ENCODE measurements at places on chromosomes 7 and 10.

DNA sequence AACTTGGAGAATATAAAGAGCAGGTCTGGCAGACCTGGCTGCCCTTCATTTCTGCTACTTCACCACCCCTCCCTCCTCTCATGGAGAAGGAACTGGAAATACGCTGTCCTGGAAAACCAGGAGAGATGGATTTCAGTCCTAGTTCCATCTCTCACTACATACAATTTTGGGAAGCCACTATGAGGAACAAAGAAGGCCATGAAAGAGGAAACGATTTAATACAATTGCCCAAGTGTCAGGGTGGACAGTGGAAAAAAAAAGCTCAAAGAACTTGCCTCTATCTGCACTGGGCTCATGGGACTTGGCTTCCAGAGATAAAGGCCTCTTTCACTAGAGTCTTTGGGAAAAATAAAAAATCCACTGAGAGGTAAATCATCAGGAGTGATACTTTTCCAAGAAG, 561.7 kb downstream of the KCNMA1 start:
- DNase-seq: no peak

- DNase-seq: no peak
These were observed 5.0 kb upstream of the TACR2 start for GRCh38 chr10:69421611-69422308.

DNA sequence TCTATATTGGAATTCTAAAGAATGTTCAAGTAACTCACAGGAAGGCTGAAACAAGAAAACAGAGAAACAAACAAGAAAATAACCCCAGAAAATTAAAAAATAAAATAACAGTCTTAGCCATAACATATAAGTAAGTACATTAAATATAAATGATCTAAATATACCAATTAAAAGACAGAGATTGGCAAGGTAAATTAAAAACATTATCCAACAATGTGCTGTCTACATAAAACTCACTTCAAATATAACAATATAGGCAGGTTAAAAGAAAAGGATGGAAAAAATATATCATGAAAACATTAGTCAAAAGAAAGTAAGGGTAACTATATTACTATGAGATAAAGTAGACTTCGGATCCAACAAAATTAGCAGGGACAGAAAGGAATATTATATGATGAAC, 98.1 kb upstream of the NANOS1 start:
- DNase-seq: no peak

DNA sequence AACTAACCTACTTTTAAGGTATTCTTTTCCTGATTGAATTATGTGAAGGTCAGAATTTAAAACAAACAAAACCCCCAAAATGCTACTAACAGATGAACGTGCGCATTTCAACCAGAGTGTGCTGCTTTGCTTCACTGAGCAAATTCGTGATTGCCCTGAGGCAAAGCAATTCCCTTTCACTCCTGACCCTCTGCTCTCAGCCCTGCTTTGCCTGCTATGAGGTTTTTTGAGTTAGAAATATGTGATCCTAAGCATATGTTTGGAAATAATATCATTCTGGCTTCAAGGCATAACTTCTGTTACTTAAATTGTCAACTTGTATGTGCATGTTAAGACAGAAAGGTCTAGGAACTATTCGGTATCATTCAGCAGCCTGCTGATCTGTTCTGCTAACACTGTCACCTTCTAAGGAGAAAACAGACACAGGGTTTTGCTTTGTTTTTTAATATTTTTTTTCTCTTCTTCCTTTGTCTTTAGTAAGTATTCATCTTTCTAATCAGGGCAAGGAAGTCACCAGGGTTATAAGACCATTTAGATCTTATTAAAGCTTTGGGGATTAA, 124.2 kb downstream of the GNAT3 start:
- no peak for DNase-seq

DNA sequence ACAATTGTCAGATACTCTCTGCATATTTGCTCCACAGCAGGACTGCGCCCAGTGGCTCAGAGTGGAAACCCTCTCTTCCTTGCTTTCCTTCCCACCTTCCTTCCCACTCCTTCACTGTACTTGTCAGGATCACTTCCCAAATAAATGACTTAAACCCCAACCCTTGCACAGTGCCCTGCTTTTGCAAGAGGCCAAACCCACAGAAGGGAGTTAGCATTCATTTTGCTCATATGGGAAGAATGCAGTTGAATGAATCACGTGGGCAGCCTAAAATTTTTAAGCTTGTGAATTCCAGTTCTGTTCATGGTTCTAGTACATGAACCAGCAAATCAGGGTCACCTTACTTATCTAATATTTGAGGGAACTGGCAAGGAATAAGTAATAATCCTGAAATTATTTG, 47.7 kb upstream of the SFMBT2 start:
- no peak for DNase-seq

DNA sequence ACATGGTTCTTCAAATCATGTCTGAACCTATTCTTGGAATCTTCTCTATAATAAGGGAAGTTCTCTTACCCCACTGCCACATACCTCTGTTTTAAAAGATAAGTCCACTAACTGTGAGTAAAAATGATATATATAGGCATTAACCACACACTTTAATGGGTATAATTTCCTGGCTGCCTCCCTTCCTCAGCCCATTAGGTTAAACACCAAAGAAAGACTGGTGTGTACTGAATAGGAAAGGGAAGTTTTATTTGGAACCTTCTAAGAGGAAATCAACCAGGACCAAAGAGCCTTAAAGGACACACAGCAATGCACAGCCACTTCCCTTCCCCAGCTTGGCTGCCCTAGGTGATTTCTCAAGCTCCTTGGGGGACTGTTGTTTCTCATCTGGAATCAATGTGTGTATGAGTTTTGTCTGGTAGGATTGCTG, 5.0 kb upstream of the WBP1L start:
- DNase-seq: no peak

DNA sequence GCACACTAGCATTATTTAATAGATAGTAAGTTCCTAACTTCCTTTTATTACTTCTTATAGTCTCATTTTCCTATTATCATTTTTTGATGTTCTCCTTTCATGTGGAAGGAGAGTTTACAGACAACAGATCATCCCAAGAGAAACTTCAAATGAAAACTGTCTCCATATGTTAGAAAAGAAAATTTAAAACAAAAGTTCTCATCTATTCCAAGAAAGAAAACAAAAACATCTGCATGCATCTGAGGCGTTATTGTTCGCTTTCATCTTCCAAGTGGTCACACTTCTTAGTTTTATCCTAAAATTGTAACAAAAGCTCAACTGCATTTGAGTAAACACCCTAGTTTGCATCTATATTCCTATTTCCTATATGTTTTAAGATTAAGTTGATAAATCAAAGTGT, 126.2 kb downstream of the SEMA3D start:
- no peak for DNase-seq

GRCh38 chr10:51789903-51790302, 90.5 kb upstream of the CSTF2T start:
- no peak for DNase-seq

- DNase-seq: no peak
These were observed 41.3 kb upstream of the TES start for GRCh38 chr7:116169060-116169459.

DNA sequence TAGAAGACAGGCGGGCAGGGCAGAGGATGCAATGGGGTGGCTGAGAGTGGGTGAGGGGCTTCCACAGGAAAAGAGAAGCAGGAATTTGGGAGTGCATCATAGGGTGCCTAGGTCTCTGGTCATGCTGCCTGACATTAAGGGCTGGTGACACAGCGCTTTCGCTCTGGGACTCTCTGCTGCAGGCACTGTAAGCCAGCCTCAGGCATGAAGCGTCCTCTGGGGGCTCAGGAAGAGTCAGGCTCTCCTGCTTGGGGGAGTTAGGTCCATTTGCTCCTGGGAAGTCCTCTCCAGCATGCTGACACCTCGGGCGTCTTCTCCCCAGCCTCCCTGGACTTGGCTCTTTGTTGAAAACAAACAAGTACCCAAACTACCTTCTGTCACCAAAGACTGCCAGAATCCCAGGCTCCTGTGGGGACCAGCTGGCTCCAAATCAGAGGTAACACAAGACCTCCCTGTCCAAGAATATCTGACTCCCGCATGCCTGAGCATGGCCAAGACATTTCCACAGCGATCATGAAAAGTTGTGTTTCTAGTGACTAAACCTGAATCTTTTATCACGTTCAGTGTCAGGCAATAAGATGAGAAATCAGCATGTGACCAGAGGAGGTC, 55.4 kb downstream of the GPR26 start:
- DNase-seq: no peak

DNA sequence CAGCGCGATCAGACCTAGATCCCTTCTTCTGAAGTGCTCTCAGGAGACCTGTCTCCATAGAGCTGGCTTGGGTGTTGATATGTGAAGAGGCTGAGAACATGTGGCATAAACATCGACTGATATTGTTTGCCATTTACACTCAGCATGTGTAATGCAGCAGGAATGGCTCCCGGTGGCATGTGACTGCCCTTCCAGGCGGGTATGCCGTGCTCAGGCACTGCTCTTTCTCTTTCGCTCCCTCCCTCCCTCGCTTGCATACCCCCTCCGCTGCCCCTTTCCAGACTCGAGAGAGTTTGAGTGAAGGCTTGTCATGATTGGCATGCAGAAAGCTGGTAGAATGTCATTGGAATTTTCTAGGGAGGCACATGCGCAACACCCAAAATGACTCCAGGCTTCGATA, 107.3 kb upstream of the PDCD4 start:
- DNase-seq: no peak

DNA sequence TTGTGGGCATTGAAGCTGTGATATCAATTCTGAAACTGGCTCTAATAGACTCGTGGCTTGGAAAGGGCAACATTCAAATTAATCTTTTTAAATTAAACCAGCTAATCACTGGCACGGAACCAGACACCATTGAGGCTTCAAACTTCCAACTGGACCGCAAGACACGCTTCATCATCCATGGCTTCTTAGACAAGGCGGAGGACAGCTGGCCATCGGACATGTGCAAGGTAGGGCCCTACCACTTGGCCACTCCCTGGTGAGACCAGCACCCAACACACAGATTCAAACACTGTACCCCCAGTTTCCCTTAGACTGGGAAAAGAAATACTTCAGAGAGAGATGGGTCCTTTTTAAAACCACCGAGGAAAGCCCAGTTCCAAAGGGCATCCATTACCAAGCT, 5.1 kb downstream of the PNLIPRP2 start:
- no peak for DNase-seq

DNA sequence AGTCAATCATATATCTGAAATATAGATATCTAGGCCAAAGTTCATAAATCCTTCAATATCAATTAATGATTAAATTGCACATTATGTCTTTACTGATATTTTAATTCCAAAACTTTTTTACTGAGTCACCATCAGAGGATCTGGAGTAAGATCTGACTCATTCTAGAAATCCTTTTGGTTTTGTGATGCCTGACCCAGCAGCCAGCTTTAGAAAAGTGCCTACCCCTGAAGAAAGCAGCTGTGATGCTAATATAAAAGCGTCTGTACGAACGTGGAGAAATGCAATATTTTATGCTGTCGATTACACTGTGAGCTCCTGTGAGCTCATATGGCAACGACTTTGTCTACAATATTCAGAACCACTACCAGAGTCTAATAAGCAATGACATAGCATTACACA, 142.5 kb upstream of the LRRTM3 start:
- no peak for DNase-seq

GRCh38 chr10:122308417-122309141, 37.5 kb downstream of the BTBD16 start:
- DNase-seq: no peak

DNA sequence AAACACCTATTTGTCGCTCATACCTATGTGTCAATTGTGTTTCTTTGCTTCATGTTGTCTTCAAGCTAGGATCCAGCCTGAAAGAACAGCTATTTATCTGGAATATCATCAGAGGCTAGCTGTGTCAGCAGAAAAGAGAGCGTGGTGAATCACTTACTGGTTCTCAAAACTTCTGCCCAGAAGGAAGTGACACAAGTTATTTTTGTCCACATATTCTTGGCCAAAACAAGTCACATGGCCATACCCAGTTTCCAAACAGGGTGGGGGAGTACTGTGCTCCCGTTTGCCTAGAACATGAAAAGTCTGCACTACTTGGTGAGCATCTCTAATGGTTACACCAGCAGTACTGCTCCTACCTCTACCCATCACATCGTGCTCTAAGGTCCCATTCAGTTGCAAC, 160.9 kb upstream of the CSTF2T start:
- DNase-seq: no peak

DNA sequence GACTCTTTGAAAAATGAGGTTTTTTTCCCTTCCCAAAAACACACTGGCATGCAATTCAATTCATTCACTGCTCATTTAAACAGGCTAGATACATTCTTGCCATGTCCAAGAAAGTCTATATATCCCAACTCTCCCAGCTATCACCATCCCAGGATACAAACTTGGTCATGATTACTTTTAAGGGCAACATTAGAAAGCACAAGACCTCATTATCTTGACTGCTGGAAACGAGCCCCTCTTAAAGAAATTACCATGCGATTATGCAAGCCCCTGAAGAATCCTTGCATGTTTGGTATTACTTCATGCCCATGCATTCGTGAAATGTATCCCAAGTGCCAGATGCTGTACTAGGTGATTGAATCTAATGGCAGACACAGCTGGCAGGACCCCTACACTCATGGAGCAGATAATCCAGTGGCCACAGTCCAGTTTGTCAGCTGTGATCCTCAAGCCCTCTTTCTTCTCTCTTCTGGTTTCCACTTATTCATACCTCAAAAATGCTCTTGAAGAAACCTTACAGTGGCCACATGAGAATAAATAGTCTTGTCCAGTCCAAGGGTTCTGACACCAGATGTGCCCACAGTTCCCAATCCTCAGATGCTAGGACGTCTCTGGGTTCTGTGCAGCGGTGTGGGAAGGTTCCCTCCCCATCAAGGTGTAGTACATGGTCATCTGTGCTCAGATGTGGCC, 103.7 kb upstream of the HABP2 start:
- DNase-seq: no peak

DNA sequence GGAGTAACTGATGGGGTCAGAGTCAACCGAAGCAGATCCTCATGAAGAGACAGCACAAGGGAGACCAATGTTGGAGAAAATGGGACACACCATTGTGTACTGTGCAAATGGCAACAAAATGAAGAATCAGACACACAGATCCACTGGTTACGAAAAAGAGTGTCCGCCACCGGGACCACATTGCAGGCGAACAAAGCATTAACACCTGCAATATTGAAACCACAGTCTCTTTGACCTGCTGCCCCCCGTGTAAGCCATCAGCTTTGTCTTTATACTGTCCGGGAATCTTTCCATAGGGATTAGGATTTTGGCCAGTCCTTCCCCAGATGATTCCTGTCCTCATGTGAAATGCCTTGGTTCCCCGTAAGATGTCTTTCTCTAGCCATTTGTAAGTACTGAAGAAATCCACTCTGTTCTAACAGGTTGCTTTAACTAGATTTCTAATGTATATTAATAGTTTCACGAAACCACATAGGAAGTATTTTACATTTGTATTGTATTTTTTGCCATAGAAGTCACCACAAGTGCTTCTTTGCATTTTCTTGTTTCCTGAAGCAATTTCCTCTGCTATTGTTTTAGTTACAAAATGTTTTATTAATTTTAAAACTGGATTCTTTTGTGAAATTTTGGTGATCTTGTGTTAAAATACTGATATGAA, 140.8 kb upstream of the NFE2L3 start:
- DNase-seq: no peak

GRCh38 chr10:132979491-132980425, 37.4 kb upstream of the CFAP46 start:
- DNase-seq: no peak
